GM20000 (cell line): ENCODE measurements at places on chromosomes 4 and X.

GRCh38 chr4:73447671-73448070 lies 11.7 kb downstream of the AFP start:
- no peak for DNase-seq

- no peak for DNase-seq
Measured at GRCh38 chr4:159383562-159383931, 280.7 kb downstream of the RAPGEF2 start.

- DNase-seq = no peak
Measured at GRCh38 chrX:41409006-41409405, 38.1 kb upstream of the NYX start.

- no peak for DNase-seq
Measured at GRCh38 chr4:143386812-143387211, 50.1 kb downstream of the GAB1 start.
